ENCODE measurements at places on chromosomes 16 and 17.

DNA sequence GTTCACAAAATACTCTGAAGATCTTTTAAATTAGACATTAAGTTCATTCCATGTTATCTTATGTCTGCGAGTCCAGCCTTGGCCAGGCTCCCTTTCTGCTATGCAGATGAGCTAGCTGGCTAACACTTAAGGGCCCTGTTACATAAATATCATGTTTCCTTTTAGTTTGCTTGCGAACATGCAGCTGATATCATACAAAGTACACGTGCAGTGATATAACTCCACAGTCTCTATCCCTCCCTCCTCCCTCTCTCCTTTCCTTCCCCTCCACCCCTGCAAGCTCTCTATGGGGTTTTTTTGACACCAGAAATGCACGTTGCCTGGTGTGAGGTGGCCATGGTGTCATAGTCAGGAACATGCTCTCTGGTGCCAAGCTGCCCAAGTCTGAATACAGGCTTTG lies 46.1 kb downstream of the ARHGAP17 start:
- ATAC-seq: no peak

DNA sequence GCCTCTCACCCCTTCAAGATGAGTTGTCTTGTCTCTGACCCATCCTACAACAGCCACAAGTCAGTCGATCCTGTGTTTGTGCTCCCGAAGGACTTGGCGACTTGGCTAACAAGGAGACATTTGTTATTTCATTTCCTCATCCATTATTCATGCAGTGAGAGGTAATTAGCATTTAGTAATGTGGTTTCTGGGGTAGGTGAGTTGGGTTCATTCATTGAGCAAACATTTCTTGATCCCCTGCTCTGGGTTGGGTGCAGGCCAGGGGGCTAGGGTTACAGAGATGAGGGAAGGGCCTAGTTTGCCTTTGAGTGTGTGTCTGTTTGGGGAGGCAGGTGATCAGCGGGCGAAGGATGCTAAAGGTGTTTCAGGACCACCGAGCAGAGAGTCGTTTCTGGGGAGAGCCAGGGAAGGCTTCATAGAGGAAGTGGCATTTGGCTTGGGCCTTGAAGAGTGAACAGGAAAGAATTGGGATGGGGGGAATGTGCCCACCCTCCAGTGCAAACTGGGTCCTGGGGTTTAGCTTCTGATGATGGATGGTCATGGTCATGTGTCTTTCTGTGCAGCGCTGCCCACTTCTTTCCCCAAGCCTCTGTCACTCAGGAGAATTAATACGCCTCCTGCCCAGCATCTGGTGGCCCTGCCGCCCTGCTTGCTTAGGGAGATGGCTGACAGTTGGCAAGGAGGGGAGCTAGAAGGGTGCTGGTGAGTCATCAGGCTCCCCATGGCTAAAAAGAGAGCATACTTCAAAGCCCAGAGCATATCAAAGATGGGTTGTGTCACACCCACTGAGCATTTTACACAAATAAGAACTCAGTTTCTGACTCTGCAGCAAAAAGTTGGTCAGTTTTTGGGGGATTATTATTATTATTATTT lies 38.5 kb downstream of the MSI2 start:
- ATAC-seq: peak; percentile 69

DNA sequence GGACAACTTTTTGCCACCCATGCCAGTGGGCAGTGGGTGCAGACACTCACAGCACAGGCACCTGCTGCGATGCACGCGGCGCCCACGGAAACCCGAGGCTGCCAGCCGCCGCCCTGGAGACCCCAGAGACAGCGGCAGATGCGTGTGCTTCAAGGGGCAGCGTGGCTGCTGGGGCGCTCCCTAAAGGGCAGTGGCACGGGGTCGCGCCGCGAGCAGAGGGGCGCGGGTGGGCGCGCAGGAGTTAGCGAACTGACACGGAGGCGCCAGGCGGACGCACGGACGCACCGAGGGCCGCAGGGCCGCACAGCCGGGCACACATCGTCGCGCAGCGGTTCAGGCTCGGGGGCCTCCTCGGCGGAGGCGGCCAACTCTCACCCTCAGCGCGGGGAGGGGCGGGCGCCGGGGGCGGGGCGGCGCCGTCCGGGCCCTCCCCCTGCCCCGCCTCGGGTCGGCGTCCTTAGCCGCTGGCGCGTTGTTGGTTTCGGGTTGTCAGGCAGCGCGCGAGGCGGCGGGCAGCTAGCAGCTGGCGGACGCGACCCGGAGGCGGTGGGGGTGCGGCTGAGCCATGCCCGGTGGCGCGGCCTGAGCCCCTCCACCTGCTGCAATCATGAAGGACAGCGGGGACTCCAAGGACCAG lies at the start of gene KIF19:
Gene KIF19 (plus strand): TSS at position 484 of the 637 bp plus-strand sequence. CDS start 124 bp downstream, at position 608.
- ATAC-seq: no peak

DNA sequence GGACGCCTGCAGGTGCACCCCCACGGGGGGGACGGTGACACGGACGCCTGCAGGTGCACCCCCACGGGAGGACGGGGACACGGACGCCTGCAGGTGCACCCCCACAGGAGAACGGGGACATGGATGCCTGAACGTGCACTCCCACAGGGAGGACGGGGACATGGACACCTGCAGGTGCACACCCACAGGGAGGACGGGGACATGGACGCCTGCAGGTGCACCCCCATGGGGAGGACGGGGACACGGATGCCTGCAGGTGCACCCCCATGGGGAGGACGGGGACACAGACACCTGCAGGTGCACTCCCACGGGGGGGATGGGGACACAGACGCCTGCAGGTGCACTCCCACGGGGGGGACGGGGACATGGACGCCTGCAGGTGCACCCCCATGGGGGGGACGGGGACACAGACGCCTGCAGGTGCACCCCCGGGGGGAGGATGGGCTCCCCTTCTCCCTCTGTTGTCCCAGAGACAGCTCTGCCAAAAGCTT lies 114.5 kb upstream of the METRNL start:
- ATAC-seq: no peak

- ATAC-seq: peak; percentile 87
Measured at GRCh38 chr17:77254951-77255825, 114.4 kb downstream of the SEC14L1 start.

- ATAC-seq: no peak
Measured at GRCh38 chr17:65537845-65538674, 23.4 kb downstream of the AXIN2 start.

DNA sequence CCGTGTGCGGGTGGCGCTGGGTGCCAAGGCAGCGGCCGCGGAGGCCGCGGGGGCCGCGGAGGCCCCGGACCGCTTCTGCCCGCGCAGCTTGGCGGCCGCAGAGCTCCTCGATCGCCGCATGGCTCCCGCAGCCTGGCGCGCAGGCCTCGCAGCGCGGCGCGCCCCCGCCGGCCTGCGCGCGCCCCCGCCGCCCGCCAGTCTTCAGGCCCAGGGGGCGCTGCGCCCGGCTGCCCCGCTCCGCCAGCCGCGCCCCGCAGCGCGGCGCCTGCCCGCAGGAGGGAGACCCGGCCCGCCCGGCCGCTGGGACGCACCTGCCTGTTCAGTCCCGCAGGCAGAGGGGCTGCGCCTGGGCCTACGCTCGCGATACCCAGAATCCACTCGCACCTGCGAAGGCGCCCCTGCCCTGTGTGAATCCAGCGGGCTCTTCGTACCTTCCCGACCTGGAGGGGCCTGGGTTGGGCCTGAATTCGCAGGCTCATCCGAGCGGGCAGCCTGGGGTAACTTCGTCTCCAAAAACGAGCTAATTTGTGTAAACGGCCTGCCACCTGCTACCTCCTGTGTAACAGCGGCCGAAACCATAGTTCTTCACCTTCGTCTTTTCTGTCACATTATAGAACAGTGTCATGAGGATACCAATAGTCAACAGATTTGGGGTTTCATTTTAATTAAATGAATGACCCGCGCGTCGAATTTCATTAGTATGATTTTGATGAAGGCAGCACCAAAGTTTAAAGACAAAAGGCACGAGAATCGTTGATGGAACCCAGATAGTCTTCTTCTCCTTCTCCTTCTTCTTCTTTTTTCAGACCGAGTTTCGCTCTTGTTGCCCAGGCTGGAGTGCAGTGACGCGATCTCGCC lies at the start of gene CENPV:
Gene CENPV (minus strand): TSS at position 153 of the 858 bp plus-strand sequence. CDS start 33 bp downstream, at position 120.
- ATAC-seq: peak; percentile 22

DNA sequence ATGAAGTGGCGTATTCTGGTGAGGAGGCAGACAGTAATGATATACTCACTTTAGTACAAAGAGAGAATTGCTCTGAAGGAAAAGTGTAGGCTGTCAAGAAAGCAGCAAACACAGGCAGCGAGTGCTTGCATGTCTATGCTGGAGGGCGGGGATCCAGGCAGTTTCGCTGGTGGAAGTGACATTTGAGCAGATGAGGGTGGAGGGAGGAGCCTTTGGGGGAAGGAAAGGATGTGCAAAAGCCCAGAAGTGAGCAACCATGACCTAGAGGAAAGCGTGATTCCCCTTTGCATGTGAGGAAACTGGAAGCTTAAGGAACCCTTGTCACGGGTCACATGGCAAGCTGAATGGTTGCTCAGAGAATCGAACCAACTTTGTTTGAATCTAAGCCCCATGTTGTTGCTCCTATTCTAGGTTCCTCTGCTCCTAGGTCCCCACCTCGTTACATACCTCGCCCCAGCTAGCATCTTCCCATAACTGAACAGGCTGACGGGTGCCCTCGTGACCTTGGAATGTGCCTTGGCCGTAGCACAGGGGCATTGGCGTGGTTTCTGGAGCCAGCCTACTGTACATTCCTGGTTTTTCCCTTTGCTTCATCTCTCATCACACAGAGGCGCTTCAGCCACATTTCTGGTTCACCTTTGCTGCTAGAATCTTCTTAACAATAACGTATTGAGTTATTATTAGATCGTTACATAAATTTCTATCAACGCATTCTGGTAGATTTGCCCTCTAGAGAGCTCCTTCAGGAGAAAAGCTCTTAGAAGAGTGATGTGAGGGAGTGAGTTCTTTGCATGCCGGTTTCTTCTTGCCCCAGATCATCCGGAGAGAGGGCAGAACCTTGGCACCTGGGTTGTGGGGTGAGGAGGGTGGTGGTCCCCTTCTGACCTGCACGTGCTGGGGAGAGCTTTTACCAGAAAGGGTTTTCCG lies 191.8 kb downstream of the SNX29 start:
- ATAC-seq: no peak

GRCh38 chr17:76479515-76480060 lies 12.2 kb downstream of the AANAT start:
- no peak for ATAC-seq

DNA sequence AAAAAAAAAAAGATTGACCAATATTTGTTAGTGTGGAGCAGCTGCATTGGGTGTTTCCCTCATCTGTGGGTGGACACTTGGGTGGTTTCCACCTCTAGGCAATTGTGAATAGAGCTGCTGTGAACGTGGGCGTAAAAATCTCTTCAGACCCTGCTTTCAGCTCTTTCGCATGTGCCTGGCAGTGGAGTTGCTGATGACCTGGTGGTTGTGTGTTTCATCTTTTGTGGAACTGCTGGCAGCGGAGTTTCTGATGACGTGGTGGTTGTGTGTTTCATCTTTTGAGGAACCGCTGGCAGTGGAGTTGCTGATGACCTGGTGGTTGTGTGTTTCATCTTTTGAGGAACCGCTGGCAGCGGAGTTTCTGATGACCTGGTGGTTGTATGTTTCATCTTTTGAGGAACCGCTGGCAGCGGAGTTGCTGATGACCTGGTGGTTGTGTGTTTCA lies 21.4 kb downstream of the ZC3H18 start:
- ATAC-seq: no peak

DNA sequence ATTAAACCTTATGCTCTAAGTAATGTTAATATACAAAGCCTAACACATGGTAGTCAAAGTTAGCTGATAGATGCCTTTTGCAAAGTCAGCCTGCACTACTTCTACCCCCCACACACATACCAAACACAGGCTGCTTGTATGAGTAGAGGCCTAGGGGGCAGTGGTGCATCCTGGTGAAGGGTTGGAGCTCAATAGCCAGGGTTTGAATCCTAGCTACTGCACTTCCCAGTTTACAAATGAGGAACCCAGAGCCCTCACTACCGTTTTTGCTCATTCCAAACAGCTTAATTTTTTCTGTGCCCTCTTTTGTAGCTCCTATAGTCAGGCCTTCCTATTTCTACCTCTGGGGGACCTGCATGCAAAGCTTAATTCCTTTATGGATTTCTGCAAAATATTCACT lies 18.9 kb upstream of the HYDIN start:
- no peak for ATAC-seq

GRCh38 chr17:4248504-4249277 lies 15.1 kb downstream of the ANKFY1 start:
- no peak for ATAC-seq

GRCh38 chr16:70157477-70158260 lies 15.9 kb upstream of the CLEC18C start:
- no peak for ATAC-seq

GRCh38 chr17:78242024-78242742 lies 10.8 kb downstream of the TMEM235 start:
- no peak for ATAC-seq

- no peak for ATAC-seq
Measured at GRCh38 chr16:16032271-16032979, 83.0 kb downstream of the ABCC1 start.

- ATAC-seq: no peak
Measured at GRCh38 chr17:78092794-78093324, 35.7 kb downstream of the TMC6 start.

- no peak for ATAC-seq
Measured at GRCh38 chr16:69110406-69110805, 5.0 kb downstream of the HAS3 start.

GRCh38 chr17:20184977-20185619 lies 175.9 kb downstream of the SPECC1 start:
- no peak for ATAC-seq

- no peak for ATAC-seq
Measured at GRCh38 chr17:80803451-80804428, 187.9 kb upstream of the CHMP6 start.
